ENCODE measurements at places on chromosomes 7 and 10.

GRCh38 chr7:24476227-24476626 is 97.0 kb upstream of the PALS2 start:
- DNase-seq, result no peak

DNA sequence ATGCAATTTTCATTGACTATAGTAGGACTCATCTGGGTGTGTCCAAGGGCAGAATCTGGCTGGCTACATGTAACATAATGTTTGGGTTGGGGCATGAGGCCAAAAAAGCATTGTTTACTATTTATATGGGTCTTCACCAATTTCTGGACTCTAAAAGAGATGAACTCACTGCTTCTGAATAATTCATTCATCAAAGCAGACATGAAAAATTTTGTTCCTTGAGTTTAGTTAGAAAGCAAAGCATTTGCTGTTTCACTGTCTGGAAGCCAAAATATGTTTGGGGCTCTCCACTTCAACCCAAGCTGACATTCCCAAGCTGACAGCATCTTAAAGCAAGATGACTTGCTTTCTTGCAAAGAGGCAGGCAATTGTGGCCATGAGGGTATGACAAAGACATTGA is 670.6 kb downstream of the SUGCT start:
- no peak for DNase-seq

DNA sequence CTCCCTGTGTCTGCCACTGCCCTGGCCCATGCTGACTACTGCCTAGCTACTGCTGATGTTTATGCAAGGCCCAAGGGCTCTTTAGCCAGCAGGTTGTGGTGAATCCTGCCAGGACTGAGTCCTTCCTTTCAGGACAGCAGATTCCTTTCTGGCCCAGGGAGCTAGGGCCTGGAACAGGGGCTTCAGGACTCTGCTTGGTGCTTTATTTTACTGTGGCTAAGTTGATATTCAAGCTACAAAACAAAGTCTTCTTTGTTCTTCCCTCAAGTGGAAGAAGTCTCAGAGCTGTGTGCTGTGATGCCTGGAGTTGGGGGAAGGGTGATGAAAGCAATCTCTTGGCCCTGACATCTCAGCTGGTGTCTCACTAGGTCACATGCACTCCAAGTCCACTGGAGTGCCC is 66.2 kb upstream of the NME8 start:
- DNase-seq, result no peak

- DNase-seq, result no peak
Measured at GRCh38 chr10:43756341-43756740, 107.7 kb upstream of the ZNF32 start.

GRCh38 chr7:70069977-70070376 is 471.7 kb downstream of the AUTS2 start:
- DNase-seq, result no peak

DNA sequence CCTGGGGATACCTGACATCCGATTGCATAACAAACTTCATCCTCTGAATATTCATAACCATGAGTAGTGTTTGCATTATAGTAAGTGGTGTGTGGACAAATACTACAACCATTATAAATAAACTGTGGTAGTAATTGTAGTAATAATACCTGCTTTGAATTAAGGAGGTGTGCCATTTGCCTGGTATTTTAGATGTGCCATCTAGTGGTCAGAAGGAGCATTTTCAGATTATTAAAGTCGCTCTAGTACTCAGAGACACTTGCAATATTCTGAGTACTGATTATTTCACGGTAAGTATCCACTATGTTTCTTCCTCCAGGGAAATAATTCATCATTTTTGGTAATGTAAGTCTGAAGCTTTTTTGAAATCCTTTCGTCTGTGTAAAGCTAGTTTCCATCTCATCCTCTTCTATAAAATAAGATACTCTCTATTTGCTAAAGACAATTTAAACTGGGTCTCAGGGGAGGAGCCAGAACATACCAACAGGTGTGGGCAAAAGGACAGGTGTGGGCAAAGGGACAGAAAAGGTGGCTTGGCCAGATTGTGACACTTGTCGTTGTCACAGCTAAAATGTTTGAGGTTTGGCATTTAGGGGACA is 115.3 kb upstream of the WDR11 start:
- DNase-seq, result no peak
